ENCODE measurements at places on chromosomes 1 and 21.

DNA sequence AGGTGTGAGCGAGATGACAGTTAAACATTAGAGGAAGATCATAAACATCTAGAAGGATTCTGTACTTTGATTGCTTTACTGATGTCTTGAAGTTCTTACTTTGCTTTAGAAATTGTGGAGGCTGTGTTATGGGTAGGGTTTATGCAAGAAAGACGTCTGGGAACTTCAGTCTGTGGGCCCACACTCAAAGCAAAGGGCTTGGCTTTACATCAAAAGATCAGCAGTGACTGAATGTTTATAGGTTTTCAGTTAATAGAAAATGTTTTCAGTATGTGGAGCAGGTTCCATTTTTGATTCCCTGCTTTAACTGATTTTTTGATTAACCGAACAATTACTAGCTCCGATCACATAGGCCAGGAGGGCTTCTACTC, 31.9 kb downstream of the PEX14 start:
- no peak for DNase-seq

DNA sequence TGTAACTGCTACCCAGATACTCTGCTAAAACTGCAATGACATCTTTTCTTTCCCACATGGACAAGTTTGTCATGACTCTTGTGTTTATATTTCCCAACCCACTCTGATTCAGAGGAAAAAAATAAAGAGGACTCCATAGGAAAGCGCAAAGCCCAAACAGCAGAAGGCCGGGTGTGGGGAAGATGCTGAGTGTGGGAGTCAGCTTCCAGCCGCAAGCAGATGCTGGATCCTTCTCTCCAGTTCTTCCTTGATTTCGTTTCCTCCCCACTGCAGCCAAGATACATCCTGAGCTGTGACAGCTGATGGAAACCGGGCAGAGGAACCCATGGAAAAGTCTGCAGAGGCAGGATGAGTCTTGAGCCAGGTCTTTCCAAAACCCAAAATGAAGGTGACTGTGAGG, 498.2 kb downstream of the PLPP3 start:
- DNase-seq = no peak

GRCh38 chr1:212718499-212718898, 18.9 kb upstream of the BATF3 start:
- no peak for DNase-seq

- DNase-seq = no peak
Measured at GRCh38 chr1:229023651-229024300, 247.1 kb upstream of the RAB4A start.

GRCh38 chr1:72177711-72178110, 104.6 kb downstream of the NEGR1 start:
- no peak for DNase-seq

- DNase-seq = no peak
Measured at GRCh38 chr1:171467626-171468025, 17.7 kb upstream of the PRRC2C start.

DNA sequence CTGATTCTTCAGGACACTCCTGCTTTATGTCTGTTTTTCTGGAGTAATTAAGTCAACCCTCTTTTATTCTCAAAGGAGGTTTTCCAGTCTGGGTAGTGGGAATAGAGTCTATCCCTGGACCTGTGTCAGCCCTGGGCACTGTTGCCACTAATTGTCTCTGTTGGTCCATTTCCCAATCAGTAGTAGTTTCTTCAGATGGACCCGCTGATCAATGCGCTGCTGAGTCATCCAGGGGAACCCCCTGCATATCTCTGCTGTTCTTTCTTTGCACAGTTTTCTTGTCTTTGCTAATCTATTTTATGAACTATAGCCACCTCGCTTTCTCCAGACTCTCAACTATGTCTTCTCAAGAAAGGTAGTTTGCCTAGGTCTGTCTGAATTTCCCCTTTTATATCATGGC, 82.5 kb downstream of the TNNI3K start:
- DNase-seq = no peak

DNA sequence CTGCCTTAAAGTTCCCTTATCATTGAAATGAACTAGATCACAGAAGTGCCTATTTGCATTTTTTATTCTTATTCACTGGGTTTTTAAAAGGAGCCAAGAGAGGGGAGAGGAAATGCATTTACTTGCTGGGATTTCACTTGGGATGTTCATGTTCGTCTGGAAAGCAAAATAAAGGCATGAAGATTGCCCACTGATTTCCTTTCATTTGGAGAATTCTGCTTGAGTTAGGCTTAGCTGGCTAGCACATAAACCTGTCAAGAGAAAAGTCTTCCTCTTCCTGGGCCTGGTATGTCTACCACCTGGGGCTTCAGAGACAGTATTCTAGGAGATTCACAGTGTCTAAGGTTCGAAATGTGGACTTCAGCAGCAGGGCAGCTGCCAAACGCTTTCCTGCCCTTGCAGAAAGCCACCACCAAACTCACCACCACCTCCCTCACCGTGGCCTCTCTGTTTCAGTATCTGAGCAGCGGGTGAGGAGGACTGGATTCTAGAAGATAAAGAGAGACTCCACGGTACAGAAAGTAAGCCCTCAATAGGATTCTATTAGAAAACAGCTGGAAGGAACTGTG, 44.5 kb downstream of the HIVEP3 start:
- no peak for DNase-seq

GRCh38 chr1:186194107-186194756, 180.8 kb downstream of the TPR start:
- no peak for DNase-seq

GRCh38 chr1:58763214-58763613, 20.6 kb downstream of the JUN start:
- DNase-seq = no peak

GRCh38 chr1:32231843-32232432, 9.7 kb downstream of the EIF3I start:
- DNase-seq = no peak

DNA sequence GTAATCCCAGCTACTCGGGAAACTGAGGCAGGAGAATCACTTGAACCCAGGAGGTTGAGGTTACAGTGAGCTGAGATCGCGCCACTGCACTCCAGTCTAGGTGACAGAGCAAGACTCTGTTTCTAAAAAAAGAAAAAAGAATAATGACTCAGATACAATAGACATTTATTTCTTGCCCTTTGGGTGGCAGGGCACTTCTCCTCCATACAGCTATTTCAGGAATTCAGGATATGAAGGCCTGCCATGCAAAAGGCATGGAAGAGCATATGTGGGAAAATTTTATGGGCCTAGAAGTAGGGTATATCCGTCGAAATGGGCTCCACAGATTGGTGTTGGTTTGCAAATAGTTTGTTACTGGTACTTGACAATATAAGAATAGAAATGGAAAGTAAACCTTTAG, 20.2 kb upstream of the POGZ start:
- DNase-seq = no peak

GRCh38 chr1:209513226-209513625, 70.3 kb upstream of the CAMK1G start:
- no peak for DNase-seq

DNA sequence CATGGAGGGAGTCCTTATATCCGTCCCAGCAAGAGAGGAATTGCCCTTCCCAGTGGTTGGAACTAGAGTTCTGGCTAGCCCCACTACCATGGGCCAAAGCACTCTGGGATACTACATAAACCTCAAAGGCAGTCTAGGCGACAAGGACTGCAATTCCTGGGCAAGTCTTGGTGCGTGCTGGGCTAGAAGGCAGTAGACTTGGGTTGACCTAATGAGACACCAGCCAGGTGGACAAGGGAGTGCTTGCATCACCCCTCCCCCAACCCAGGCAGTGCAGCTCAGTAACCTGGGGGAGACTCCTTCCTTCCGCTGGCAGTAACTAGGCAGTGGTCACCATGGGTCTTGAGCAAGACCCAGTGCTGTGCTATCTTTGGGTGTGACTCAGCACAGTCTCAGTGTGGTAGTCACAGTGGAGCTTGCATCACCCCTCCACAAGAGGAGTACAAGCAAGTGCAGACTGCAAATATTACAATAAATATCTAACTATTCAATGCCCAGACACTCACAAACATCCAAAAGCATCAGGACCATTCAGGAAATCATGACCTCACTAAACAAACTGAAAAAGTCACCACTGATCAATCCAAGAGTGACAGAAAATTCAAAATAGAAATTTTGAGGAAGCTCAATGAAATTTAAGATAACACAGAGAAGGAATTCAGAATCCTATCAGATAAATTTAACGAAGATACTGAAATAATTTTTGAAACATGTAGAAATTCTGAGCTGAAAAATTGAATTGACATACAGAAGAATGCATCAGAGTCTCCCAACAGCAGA, 84.7 kb upstream of the LYPLAL1 start:
- no peak for DNase-seq

GRCh38 chr1:186708694-186709097, 28.5 kb upstream of the PTGS2 start:
- no peak for DNase-seq

DNA sequence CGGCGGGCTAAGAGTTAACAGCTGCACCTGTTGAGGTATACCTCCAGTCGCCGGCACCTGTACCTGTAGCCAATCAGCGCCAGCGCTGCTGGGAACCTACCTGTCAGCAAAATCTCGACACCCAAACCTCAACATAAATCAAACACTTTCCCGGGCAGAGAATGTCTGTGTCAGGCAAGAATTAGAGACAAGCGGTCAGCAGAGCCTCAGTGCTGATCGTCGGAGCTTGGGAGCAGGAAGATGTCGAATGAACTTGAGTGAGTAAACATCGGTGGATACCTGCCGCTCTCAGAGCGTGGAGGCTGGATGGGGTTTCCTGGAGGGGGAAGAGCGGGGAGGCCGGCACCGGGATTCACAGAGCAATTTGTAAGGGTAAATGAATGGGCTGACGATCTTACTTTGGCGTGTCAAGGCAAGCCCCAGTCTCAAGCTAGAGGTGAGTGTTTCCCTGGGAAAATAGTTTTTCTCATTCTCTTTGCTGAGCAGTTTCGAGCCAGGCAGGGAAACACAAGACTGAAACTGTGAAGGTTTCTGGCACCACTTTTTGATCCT, at the start of gene GRHL3:
TSS of gene GRHL3 (plus strand) at position 46 of the 552 bp plus-strand sequence. CDS start at position 241, 195 bp downstream.
- no peak for DNase-seq

DNA sequence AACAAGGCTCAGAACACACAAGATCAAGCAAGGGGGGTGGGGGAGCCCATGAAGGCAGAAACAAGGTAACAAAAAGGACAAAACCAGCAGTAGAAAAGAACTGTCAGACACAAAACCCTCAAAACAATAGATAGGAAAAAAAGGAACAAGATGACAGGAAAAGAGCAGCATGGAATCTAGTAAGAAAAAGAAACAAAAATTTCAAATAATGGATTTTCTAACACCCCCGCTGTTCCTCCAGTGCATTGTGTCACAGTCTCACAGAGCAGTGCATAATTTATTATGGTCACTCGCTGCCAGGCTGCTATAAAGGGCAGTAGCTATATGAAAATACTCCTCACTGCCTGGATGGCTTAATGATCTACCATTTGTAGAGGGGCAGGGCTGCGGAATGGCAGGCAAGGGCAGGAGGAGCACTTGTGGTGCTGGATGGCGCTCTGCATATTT, 567.9 kb downstream of the DPYD start:
- DNase-seq = no peak

- no peak for DNase-seq
Measured at GRCh38 chr1:18880585-18880984, 21.1 kb upstream of the TAS1R2 start.

DNA sequence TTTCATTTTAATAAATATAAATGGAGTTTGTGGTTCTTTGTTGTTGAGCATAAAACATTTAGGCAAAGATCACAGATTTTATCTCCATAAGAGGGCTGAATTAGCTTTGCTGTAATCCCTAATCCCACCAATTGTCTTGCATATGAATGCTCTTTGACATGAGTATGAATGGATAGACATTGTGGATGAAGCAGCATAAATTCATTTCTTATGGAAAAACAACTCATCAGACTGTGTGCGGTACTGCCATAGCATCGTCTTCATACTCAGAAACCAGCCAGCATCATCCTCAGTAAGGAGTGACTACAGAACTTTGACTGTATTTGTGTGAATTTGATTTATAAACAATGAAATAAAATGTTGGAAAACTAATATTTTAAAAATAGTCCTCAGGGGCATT, 19.6 kb downstream of the SON start:
- no peak for DNase-seq

GRCh38 chr21:35885942-35886541, 174.3 kb downstream of the SETD4 start:
- no peak for DNase-seq

DNA sequence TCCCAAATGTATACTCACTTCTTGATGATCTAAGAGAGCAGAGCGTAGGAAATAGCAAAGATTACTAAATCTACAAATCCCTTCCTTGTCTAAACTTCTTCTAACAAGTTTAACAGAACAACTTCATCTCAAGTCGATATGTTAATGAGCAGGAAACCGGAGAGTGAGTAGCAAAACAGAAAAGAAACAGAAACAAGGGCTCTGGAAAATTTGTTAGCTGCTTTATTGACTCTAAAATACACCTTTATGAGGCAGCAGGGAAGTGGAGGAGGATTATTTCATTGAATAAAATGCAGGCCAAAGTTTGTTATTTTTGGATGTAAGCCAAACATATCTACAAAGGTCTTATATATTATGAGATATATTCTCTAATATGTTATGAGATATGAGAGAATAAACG, 192.4 kb downstream of the LRRIQ3 start:
- no peak for DNase-seq

DNA sequence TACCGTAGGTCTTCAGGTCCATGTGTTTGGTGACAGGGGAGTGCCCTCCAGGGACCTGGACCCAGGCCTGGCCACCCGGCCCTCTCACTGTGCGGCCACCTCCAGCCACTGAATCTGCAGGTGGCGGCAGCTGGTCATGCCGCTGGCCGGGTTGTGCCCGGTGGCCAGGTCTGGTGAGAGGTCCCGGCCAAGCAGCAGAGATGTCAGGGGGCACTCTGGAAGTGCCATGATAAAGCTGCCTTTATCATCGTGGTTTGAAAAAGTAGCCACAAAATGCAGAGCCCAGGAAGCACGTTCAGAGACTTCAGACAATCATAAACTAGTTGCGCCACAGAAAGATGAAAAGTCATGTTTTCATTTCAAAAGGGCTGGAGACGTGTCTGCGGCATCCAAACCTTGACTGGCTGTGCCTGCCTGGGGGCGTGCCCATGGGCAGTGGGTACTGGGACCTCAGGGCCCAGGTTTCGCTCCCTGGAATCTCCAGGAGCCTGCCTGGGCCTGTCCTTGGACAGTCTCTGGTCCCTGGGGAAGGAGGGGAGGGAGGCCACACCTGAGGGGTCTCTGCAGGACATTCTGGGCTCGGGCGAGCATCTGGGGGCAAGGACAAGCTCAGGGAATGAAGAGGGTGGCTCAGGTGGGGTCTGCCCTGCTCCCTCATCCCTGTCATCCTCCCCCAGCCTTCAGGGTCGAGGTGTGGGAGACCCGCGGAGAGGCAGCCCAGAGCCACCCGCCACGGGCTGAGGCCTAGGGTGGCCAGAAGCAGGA, 44.9 kb downstream of the COL18A1 start:
- no peak for DNase-seq

- DNase-seq = no peak
Measured at GRCh38 chr1:48039088-48040054, 42.2 kb upstream of the TRABD2B start.

DNA sequence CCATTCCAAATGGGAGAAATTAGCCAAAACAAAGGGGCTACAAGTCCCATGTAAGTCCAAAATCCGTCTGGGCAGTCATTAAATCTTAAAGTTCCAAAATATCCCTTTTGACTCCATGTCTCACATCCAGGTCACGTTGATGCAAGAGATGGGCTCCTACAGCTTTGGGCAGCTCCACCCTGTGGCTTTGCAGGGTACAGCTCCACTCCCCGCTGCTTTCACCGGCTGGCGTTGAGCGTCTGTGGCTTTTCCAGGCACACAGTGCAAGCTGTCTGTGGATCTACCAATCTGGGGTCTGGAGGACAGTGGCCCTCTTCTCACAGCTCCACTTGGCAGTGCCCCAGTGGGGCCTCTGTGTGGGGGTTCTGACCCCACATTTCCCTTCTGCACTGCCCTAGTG, 130.2 kb downstream of the TPR start:
- DNase-seq = no peak

Data from stimulated activated CD8-positive, alpha-beta memory T cell treated with anti-CD3 and anti-CD28 coated beads, Interleukin-7, amount 100 ng/mL, for 1 hour (primary cell).